Activated CD4-positive, alpha-beta memory T cell treated with anti-CD3 and anti-CD28 coated beads for 36 hours (primary cell): ENCODE measurements at places on chromosomes 2 and 18.

GRCh38 chr2:23208339-23208738 is 176.6 kb upstream of the KLHL29 start:
- DNase-seq: no peak

- no peak for DNase-seq
These were observed 971.7 kb upstream of the GYPC start for GRCh38 chr2:125684256-125684655.

- no peak for DNase-seq
These were observed 210.1 kb downstream of the ZNF521 start for GRCh38 chr18:25141886-25142285.

- DNase-seq: no peak
These were observed 22.6 kb downstream of the CIB4 start for GRCh38 chr2:26618611-26619010.

DNA sequence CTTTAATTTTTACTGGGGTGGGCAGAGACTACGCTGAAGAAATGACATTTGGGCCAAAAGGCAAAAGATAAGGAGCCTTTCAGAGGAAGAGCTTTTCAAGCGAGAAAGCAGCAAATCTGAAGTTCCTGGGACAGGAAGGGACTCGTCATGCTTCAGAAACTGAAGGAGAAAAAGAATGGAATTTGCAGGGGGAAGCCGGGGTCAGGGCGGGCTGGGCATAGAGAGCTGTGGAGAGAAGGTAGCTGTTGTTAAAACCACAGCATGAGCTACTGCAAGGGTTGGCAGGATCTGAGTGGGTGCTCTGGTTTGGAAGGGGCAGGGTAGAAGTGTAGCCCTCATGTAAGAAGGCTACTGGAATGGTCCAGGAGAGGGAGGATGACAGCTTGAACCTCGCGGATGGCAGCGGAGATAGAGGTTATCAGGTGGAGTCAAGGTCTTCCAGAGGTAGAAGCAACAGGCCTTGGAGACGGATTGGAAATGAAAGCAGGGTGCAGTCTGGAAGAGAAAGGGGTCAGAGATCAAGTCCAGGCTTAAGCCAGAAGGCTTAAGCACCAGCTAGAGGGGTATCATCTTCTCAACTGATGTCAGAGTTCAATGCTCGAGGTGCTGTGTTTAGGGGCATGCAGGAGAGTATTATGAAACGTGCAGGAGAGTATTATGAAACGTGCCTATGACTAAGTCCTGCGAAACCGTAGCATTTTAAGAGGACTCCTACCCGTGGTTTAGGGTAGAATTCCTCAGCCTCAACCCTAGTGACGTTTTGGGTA is 18.9 kb downstream of the ATP8B1 start:
- no peak for DNase-seq

- DNase-seq: no peak
These were observed 47.6 kb upstream of the ARHGAP15 start for GRCh38 chr2:143081616-143082015.

DNA sequence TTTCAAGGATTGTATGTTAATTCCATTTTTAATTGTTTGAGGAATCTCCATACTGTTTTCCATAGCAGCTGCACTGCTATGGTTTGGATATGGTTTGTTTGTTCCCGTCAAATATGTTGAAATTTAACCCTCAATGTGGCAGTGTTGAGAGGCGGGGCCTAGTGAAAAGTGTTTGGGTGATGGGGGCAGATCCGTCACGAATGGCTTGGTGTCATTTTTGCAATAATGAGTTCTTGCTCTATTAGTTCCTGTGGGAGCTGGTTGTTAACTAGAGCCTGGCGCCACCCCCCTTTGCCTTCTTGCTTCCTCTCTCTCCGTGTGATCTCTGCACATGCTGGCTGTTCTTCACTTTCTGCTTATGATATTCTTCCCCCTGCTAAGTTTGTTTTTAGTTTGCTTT is 71.4 kb upstream of the LDLRAD4 start:
- no peak for DNase-seq
